ENCODE measurements at places on chromosomes 1 and 21. TPM values are rescaled to one million over a fixed set of nuclear protein-coding genes. Genes with fewer than 3 reads are reported as not detected.
A peak's percentile ranks its signal among the peaks of the same experiment; 100 is the strongest.

The S100A2 gene
- 0.68 TPM for total RNA-seq

The MCOLN3 gene
- 10.8 TPM for total RNA-seq

The HES2 gene
- not detected for total RNA-seq

The DNAI4 gene
- 12.1 TPM for total RNA-seq

The LEFTY2 gene
- total RNA-seq: 0.71 TPM

The INAVA gene
- total RNA-seq: 0.55 TPM

The ECM1 gene
- total RNA-seq: 16.1 TPM

DNA sequence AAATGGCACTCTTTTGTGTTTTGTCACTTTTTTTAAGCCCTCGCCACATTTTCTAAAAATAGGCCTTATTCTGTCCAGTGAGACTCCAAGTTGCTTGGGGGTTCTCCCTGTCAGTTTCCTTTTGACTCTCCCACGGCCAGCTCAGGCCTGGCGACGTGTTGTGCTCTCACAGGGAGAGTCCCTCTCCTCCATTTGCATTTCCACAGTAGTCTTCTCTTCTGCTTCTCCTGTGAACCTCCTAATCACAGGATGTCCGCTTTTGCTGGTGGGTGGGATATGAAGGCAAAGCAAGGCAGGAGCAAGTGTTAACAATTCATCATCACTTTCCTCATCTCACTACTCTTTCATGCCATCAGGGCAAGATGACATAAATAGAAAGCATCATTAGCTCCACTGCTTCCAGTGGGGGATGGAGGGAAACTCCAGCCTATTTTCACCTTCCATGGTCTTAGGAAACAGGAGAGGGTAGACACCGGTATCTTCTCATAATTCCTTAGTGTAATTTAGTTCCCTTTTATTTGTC, 99.8 kb downstream of the INTS7 start:
- no peak for DNase-seq
- no peak overlapping the region for H3K4me3 ChIP-seq
- H3K4me1 ChIP-seq: peaks cover 4% of the 10 kb centered on the region

DNA sequence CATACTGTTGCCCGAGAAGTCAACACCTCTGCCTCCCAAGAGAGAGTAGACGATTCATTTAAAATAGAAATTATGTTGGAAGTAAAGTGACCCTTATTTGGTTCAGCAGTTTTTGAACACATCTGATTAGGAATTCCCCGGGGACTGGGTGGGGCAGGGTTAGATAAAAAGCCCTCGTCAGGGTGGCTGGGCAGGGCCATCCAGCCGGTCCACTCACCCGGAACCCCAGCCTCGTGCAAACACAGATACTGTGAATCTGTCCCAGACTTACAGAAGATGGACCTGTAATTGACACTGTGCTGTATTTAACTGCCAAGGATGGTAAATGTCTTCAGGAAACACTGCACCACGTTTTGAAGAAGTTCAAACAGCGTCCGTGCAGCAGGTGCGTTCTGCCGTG, 63.7 kb downstream of the PRDM16 start:
- no peaks in the 10 kb centered on the region for H3K4me1 ChIP-seq
- H3K27ac ChIP-seq: no peak overlapping the region
- H3K27me3 ChIP-seq: no peaks in the 10 kb centered on the region
- H3K36me3 ChIP-seq: no peaks in the 10 kb centered on the region
- no peak overlapping the region for H3K4me3 ChIP-seq

DNA sequence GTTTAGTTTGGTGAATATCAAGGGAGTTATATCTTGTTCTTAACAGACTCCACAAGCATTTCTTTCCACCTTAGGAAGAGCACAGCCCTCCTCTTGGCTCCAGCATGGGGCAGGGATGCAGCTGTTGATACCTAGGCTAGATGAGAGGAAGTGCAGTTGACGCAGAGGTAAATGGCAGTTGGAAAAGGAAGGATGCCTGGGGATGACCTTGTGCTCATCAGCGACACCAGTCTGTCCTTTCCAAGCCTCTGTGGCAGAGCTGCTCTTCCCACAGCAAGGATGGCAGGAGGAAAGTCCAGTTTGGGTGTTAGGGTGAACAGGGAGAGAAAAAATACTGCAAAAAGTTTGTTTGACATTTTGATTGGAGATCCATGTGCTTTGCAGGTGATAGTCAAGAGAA, 6.2 kb downstream of the PROX1 start:
- DNase-seq: no peak
- H3K36me3 ChIP-seq: no peaks in the 10 kb centered on the region
- H3K27ac ChIP-seq: no peak overlapping the region
- H3K27me3 ChIP-seq: no peaks in the 10 kb centered on the region

- H3K36me3 ChIP-seq: peaks cover 42% of the 10 kb centered on the region
- no peaks in the 10 kb centered on the region for H3K4me1 ChIP-seq
- peak; percentile 76 for DNase-seq
Measured at GRCh38 chr1:56508523-56508983, 70.8 kb downstream of the PLPP3 start.

GRCh38 chr1:29125237-29125641, 1.5 kb upstream of the TMEM200B start:
- peak overlapping the region; percentile 48 for H3K4me3 ChIP-seq
- H3K36me3 ChIP-seq: no peaks in the 10 kb centered on the region
- peak overlapping the region; percentile 99 for H3K27ac ChIP-seq
- H3K4me1 ChIP-seq: peaks cover 40% of the 10 kb centered on the region

GRCh38 chr1:65952696-65953095, 160.0 kb downstream of the PDE4B start:
- H3K4me3 ChIP-seq: no peak overlapping the region
- peaks cover 4% of the 10 kb centered on the region for H3K4me1 ChIP-seq
- no peaks in the 10 kb centered on the region for H3K27me3 ChIP-seq

DNA sequence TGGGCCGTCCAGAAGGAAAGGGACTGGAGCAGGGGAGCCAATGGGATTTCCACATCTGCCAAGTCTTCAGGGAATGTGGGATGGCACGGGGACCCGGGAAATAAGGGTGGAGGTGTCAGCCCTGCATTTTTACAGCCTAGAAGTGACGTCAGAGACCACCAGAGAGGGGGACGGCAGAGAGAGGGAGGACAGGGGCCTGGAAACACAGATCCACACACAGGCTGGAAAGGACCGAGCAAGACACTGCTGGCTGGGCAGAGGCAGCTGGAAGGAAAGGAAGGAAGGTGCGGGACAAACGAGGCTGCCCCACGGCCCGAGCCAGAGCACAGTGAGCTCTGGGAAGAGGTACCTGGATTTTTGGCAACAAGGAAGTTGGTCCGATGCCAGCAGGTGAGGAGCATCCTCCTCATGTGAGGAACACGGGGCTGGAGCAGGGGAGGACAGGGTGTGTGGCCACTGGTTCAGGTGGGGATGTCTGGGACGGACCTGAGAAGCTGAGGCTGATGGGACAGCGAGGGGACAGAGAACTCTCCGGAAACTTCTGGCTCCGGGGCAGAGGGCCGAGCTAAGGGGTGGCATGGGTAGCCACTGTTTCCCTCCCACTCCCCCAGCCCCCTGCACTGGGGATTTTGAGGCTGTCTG, 138.3 kb downstream of the PGBD5 start:
- H3K27me3 ChIP-seq: no peaks in the 10 kb centered on the region
- H3K36me3 ChIP-seq: no peaks in the 10 kb centered on the region
- no peak overlapping the region for H3K27ac ChIP-seq
- H3K4me1 ChIP-seq: no peaks in the 10 kb centered on the region
- DNase-seq: peak; percentile 65
- H3K4me3 ChIP-seq: no peak overlapping the region

DNA sequence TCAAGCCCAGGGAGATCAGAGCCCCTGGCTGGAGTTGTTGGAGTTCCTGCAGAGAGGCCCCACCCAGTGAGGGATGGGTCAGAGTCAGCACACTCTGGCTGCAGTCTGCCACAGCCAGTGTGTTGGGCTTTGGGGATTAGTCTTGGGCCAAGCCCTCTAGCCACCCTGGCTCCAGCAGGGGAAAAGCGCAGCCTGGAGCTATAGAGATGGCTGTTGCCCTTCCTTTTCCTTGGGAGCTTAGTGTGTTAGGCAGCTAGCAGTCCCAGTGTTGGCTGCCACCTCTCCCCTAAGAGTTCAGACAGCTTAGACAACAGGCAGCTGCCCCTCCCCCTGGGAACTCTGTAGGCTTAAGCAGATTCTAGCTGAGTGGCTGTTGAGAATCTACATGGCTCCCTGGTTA, 45.1 kb downstream of the DPT start:
- no peak overlapping the region for H3K4me3 ChIP-seq
- H3K36me3 ChIP-seq: no peaks in the 10 kb centered on the region
- H3K4me1 ChIP-seq: no peaks in the 10 kb centered on the region

DNA sequence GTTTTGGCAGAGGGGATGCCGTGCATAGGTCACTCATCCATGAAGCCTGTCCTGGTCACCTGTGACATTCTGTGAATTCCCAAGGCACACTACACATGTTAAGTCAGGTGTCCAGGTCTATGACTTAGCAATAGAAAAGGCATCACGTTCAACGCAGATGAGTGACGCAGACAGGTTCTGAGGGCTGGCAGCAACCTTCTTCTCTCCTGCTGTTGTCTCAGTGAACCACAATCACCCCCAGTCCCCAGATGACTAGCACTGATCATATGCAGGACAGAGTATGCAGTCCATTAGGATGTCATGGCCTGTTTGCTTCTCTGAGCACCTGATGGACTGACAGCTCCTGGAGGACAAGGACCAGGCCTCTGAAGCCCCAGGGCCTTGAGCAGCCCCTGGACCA, 157.8 kb upstream of the KAZN start:
- H3K27ac ChIP-seq: no peak overlapping the region
- H3K4me3 ChIP-seq: no peak overlapping the region
- H3K27me3 ChIP-seq: no peaks in the 10 kb centered on the region

GRCh38 chr1:199573047-199573446, 454.5 kb upstream of the NR5A2 start:
- H3K27ac ChIP-seq: no peak overlapping the region
- DNase-seq: no peak
- H3K4me1 ChIP-seq: no peaks in the 10 kb centered on the region
- H3K36me3 ChIP-seq: no peaks in the 10 kb centered on the region

GRCh38 chr1:111475701-111476100, 1.9 kb downstream of the C1orf162 start:
- no peak for DNase-seq
- no peaks in the 10 kb centered on the region for H3K27me3 ChIP-seq
- peak overlapping the region; percentile 48 for H3K27ac ChIP-seq
- H3K36me3 ChIP-seq: peaks cover 19% of the 10 kb centered on the region

- no peaks in the 10 kb centered on the region for H3K4me1 ChIP-seq
- no peaks in the 10 kb centered on the region for H3K36me3 ChIP-seq
- H3K27ac ChIP-seq: no peak overlapping the region
- no peak overlapping the region for H3K4me3 ChIP-seq
- DNase-seq: no peak
- no peaks in the 10 kb centered on the region for H3K27me3 ChIP-seq
Measured at GRCh38 chr1:113691184-113691583, 68.1 kb downstream of the PHTF1 start.

DNA sequence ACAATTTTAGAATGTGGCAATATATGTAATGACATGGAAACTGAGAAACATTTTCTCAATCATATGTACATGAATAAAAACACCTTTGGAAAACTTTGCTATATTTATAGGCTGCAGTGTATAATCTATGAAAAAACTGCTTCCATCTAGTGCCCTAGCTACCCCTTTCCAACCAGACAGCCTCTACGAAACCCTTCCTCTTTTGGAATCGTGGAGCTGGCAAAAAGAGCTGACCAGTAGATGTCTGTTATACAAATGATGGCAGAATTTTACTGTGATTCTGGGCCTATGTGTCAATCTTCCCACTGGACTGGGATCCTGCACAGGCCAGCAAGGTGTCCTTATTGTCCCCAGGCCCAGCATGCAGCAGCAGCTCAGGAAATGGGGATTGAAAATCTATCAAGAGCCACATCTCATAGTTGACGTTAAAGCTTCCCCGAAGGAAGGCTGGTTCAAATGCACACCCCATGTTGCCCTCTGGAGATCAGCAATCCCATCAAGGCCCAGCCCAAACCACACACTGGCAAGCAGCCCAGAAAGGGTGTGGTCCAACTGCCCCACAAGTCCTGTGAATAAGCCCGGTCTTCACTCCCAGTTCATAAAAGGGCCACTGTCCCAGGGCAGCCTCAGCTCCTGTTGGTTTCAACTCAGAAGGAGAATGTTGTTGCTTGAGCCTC, 8.8 kb upstream of the FAM20B start:
- peak; percentile 92 for DNase-seq
- H3K36me3 ChIP-seq: no peaks in the 10 kb centered on the region
- peaks cover 20% of the 10 kb centered on the region for H3K4me1 ChIP-seq
- no peak overlapping the region for H3K4me3 ChIP-seq
- H3K27me3 ChIP-seq: no peaks in the 10 kb centered on the region

GRCh38 chr1:179187043-179187442, 42.4 kb downstream of the ABL2 start:
- no peak overlapping the region for H3K4me3 ChIP-seq
- no peaks in the 10 kb centered on the region for H3K36me3 ChIP-seq
- H3K27me3 ChIP-seq: no peaks in the 10 kb centered on the region
- no peak for DNase-seq
- H3K4me1 ChIP-seq: no peaks in the 10 kb centered on the region

DNA sequence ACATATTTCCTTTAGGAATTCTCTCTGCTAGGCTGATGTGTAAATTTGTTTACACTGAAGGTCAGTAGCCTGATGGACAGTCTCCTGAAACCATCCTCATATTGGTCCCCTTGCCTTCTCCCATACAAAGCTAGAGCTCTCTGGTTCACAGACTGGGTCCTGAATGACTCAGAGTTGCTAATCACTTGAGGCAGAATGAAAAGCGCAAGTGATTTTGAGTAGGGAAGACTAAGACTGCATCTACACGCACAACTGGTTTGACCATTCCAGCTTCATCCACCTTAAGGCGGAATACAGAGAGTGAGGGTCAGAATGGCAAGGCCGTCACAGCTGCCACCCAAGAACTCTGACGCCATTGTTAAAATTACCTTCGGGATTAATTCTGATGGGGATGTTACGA, 70.2 kb upstream of the KIF26B start:
- no peaks in the 10 kb centered on the region for H3K36me3 ChIP-seq
- no peak overlapping the region for H3K27ac ChIP-seq
- no peak overlapping the region for H3K4me3 ChIP-seq

DNA sequence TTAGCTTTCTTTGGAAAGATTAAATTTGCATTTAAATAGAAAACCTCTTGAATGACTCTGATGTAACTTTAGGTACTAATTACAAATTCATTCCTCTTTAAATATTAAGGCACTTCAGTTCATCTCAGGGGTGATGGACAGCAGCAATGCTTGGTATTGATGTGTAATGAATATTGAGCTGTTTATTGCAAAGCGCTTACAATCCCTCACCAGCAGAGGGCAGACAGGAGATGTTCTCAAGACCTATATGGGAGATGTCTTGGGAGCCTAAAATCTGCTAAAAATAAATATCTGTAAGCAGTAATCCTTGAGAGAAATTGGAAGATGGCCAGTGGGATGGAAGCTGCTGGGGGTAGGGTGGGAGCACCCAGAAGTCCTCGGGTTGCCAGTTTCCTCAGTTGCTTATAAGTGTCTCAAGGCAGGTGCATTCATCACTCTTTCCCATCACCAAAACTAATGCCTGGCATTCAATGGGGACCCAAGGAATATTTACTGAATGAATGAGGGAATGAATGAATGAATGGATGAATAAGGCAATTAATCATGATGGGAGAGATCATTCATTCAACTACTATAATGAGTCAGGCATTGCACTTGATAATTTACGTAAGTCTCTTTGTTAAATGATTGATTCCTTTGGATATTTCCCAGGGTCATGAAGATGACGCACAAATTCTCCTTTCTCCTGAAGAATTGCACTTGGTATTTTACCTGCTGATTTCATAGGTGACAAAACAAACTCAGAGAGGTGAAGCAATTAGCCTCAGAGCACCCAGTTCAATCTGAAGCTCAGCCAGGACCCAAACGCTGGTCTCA, 2.3 kb downstream of the KLHDC8A start:
- peak; percentile 72 for DNase-seq
- no peak overlapping the region for H3K27ac ChIP-seq
- no peaks in the 10 kb centered on the region for H3K36me3 ChIP-seq
- no peak overlapping the region for H3K4me3 ChIP-seq
- peaks cover 11% of the 10 kb centered on the region for H3K27me3 ChIP-seq
- H3K4me1 ChIP-seq: peaks cover 12% of the 10 kb centered on the region

Data from sigmoid colon (tissue), 7 donors.